Stimulated activated CD8-positive, alpha-beta memory T cell treated with anti-CD3 and anti-CD28 coated beads, Interleukin-4, amount 100 ng/mL, for 48 hours (primary cell): ENCODE measurements at places on chromosomes 5 and 9.
A peak's percentile ranks its signal among the peaks of the same experiment; 100 is the strongest.

GRCh38 chr5:2557435-2557834, 194.0 kb downstream of the IRX2 start:
- DNase-seq: no peak

GRCh38 chr5:61613679-61614078, 281.6 kb downstream of the ZSWIM6 start:
- DNase-seq: no peak

GRCh38 chr9:29475471-29475870, 1902.2 kb upstream of the C9orf72 start:
- DNase-seq: no peak

- DNase-seq: no peak
Measured at GRCh38 chr5:31707329-31707728, 68.4 kb downstream of the PDZD2 start.

DNA sequence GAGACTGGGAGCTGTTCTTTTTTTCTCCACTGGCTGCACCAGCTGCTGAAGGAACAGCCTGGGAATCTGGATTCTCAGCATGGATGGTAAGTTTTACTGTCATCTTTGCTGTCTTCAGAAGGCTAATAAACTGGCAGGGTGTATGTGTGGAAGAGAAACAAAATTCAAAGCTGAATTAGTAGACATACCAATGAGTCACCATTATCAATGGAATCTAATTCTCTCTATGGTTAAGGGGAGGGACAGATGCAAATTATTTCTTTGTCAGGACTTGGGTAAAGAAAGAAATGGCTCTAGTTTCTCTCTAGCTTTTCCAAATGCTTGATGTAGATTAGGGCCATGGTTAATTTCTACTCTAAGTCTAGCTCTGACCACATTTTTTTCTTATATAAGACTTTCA, 154.2 kb downstream of the MPDZ start:
- no peak for DNase-seq

DNA sequence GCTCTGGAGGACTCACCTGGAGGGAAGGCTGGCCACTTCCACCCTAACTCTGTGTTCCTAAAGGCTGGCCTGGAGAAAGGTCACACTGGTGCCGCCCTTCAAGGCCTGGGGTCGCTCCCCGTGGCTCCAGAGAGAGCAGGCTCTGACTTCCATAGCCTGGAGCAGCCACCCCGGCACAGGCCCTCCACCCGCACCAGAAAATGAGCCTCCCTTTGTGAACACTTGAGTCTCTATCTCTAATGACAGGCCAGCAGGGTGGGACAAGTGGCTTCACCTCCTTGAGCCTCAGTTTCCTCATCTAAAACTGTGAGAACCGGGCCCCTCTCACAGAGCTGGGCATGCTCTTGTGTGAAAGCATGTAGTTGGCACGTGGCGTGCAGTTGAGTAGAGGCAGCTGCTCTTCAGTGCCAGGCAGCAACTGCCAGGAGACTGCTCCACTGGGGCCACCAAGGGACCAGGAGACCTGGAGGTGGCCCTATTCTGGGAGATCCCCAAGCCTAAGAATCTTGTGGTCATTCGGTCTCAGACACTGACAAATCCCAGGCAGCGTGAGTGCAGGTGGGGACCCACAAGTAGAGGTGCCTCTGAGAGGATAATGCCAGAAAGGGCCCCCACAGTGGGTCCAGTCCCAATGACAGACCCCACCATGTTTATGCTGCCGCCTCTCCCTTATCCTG, 56.7 kb upstream of the GARNL3 start:
- DNase-seq: no peak

DNA sequence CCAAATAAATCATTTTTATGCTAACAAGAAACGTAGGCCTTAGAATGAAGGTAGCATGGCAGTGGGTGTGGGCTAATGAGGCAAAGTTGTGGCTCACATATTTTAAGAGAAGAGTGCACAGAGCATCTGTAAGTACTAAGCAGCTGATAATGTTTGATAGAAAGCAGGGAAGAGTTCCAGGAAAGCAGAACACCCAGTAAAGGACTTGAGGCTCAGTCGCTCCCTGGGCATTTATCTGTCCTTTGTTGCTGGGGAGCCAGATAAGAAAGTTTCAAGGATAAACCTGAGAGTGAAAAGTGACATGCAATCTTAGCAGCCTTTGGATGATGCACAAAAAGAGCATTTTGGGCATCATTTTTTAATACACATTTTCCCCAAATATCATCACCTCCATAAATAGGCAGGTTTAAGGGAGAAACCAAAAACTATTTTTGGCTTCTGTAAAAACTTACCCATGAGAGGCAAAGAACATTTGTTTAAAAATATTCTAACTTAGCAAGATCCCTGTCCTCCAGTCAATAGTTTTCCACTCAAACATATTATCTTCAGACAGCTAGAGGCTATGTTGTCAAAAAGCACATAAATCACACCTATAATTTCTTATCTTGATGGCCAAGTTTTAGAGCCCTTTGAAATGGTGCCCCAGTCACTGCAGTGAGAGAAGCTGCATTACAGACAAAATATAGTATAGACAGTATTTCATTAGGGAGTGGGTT, 3.4 kb downstream of the FREM1 start:
- DNase-seq: no peak

- DNase-seq: no peak
Measured at GRCh38 chr5:175410926-175411325, 33.1 kb downstream of the DRD1 start.

DNA sequence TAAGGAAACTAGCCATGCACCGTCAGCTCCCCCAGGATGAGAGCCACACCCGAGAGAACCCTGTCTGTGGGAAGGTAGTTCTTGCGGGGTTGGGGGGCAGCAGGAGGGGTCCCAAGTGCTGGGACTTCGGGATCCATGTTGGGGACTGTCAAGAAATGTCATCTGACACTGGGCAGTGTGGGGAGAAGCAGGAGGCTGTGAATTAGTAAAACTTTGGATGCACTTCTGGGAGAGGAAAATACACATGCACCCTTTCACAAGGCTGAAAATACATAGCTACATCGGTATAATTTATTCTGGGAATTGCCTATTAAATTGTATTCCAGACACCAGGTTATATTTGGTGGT, 109.6 kb upstream of the RPS23 start:
- no peak for DNase-seq

- peak; percentile 31 for DNase-seq
Measured at GRCh38 chr5:54243483-54244080, 66.8 kb downstream of the ARL15 start.

DNA sequence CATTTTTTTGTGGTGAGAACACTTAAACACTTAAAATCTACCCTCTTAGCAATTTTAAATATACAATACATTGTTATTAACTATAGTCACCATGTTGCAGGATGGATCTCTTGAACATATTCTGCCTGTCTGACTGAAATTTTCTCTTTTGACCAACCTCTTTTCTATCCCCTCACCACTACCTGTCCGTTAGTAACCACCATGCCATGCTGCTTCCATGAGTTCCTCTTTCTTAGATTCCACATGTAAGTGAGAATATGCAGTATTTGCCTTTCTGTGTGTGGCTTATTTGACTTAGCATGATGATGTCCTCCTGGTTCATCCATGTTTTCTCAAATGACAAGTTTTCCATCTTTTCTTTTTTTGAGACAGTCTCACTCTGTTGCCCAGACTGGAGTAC, 48.5 kb upstream of the NAA35 start:
- DNase-seq: no peak

- DNase-seq: no peak
Measured at GRCh38 chr9:119126040-119126439, 243.2 kb downstream of the BRINP1 start.

DNA sequence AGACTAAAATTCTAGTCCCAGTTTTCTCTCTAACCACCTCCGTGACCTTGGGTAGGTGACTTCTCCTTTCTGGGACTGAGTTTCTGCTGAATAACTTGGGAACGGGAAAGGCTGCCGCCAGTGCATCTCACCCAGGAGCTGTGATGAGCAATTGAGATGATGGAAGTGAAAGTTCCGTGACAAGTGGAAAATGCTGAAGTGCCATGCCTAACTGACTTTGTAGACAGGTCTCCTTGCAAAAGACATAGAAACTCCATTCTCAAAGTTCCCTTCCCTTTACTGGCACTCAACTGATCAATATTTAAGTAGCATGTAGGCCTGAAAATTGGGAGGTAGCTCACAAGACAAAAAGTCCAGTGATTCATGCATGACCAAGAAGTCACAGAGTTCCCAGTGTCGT, 6.3 kb upstream of the ADAM19 start:
- DNase-seq: no peak

DNA sequence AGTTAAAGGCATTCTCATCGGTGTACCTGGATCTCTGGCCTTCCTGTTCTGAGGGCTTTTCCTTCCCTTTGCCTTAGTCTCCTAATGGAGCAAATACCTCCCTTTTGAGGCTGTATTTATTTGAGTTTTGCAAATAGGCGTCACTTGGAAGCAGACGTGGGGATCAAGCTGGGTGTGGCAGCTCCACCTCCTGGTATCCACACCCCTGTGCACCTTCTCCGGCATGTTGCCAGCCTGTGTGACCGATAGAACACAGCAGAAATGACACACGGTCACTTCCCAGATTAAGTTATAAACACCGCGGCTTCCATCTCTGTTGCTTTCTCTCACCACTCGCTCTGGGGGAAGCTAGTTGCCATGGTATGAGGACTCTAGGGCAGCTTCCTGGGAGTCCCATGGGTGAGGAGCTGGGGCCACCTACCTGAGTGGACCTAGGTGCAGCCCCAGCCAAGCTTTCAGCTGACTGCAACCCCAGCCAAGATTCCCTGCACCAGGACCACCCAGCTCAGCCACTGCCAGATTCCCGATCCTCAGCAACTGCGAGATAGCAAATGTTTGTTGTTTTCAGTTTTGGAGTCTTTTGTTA, 214.4 kb upstream of the MVB12B start:
- no peak for DNase-seq

GRCh38 chr9:115988701-115989100, 164.9 kb upstream of the PAPPA start:
- no peak for DNase-seq

DNA sequence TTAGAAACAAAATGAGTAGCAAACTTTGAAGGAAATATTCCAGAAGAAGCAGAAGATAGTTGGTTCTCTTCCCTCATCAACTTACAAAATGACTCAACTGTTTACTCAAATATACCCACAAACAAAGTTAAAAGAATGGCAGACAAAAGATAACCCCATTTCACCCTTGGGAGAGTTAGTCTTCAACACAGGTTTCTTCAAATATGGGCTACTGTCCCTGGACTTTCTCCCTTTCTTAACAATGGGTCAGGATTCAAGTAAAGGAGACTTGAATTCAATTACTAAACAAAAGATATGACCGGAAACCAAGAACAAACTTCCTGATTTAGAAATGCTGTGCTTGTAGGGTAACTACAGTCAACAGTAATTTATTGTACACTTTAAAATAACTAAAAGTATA, 14.2 kb downstream of the RFX3 start:
- DNase-seq: no peak

DNA sequence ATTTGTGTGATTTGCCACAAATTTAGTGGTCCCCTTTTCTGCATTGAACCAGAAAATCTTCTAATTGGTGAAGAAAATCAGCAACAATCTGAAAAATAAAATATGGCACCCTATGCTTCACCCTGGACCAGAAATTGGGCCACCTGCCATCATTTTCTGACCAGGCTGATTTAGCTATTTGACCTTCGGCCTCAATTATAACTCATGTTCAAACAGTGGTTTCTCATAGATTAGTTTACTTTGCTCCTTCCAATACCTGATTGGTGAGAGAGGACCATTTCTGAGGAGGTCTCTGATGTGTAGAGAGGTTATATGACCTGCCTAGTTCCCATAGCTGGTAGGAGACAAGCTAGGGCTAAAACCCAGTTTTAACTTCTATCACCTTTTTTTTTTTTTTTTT, 59.0 kb downstream of the PTTG1 start:
- DNase-seq: no peak

DNA sequence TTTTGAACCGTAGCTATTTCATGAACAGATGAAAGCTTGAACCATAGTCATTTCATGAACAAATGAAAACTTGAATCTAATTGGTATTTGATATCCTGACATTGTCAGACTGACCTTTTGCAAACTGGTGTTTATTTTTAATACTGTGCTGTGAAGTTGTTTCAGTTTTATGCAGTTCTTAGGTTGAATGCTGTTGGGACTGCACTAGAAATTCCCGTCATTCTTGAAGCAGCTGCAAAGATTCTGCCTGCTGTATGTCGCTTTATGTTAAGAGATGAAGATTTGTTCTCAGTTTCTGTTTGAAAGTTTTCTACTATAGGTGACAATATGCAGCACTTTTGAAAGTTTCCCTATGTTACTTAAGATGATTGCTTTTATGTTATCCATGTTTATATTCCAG, 22.5 kb upstream of the FAM120AOS start:
- DNase-seq: no peak

DNA sequence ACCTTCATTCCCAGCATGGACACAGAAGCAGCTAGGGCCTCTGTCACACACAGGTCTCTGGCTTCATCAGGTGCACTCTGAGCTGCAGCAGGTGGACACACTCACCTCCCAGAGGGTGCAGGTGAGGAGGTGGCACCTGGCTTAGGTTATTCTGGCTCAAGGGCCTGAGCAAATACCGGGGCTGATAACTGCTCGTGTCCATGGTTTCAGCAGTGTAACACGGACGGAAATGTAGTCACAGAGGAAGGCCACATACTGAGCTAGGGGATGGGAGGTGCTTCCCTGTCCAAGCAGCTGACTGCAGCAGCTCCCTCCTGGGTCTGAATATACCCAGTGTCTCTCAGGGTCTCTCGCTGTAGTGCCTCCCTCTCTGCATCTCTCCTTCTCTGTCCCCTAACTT, 5.7 kb downstream of the PHF2 start:
- peak; percentile 12 for DNase-seq

GRCh38 chr9:129854588-129855110, 19.4 kb downstream of the USP20 start:
- no peak for DNase-seq

GRCh38 chr5:177354711-177355110, 3.0 kb upstream of the RGS14 start:
- no peak for DNase-seq

GRCh38 chr5:15695215-15695731, 195.3 kb downstream of the FBXL7 start:
- DNase-seq: no peak

GRCh38 chr9:130422546-130422945, 22.2 kb upstream of the ASS1 start:
- DNase-seq: no peak

GRCh38 chr9:126617003-126617822, 3.5 kb downstream of the LMX1B start:
- DNase-seq: no peak

DNA sequence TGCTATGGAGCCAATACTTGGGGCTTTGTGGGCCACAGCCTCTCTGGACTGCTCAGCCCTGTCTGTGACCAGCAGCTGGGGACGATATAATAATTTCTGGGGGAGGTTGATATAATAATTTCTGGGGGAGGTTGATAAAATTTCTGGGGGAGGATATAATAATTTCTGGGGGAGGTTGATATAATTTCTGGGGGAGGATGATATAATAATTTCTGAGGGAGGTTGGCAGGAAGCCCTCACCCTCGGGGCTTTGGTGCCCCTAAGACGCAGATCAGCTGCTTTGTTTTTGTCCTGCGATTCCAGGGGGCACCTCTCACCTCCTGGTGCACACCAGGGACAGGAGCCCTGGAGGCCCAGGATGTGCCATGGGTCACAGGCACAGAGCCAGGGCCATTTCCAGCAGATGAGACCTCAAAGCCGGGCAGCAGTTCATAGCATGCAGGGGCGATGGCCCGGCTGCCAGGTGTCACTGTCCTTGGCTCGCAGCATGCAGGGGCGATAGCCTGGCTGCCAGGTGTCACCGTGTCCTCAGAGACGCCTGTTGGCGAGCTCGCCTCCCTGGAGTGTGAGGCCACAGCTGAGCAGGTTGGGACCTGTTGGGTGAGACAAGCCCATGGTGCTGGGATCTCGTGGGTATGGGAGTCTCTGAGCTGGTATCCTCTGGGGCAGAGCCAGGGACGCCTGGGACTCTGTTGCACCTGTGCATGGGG, 3.8 kb upstream of the TOR4A start:
- DNase-seq: no peak
